ENCODE measurements at places on chromosomes 5 and 9.

GRCh38 chr5:135319928-135320606 is 79.0 kb downstream of the MACROH2A1 start:
- DNase-seq, result no peak

- DNase-seq, result peak; percentile 80
Observed at GRCh38 chr9:116327701-116328405, 174.3 kb downstream of the PAPPA start.

GRCh38 chr5:77644371-77645157 is 6.1 kb upstream of the OTP start:
- DNase-seq, result no peak

DNA sequence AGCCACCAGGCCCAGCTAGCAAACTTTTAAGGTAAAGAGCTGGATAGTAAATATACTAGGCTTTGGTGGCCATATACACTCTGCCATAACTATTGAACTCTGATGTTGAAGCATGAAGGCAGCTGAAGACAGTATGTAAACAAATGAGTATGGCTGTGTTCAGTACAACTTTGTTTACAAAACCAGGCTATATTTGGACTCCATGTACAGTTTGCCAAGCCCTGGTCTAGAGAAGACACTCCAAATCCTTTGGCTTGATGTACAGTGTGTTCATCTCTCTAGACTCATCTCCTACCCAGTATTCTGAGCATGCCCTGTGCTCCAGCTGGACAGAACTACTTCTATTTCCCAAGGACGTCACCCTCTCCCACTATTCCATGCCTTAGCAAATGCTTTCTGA is 54.3 kb upstream of the MEGF10 start:
- DNase-seq, result no peak

DNA sequence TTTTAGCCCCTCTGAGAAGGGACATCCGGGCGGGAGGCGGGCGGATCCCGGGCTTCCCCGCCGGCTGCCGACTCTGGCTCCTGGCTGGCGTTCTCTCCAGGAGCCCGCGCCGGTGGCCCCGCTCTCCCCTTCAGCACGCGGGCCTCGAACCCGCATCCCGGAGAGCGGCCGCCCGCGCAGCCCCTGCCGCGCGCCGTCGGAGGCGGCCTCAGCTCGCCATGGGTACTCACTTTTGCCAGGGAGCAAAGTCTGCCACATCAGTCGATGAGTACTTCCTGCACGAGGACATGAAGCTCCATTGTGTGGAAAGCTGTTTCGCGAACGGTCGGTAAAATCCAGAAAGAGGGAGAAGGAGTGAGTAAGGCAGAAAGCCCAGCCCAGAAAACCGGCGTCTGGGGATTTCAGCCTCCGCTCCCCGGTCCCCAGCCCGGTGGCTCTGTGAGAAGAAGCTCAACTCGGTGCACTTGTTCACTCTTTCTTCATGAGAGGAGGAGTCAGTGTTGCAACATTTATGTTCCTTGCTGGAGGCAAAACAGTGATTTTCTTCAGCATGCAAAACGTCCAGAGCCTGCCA is at the start of gene PRLR:
Gene PRLR, minus strand, starts transcription at position 450 of the 574 bp plus-strand sequence. CDS start 140,867 bp downstream, outside the sequence.
- peak; percentile 44 for DNase-seq
